Pancreas (tissue), 10 donors: ENCODE measurements at places on chromosomes 11 and 22.

- no peak overlapping the region for H3K27ac ChIP-seq
- DNase-seq: no peak
- no peaks in the 10 kb centered on the region for H3K36me3 ChIP-seq
- no peaks in the 10 kb centered on the region for H3K27me3 ChIP-seq
- H3K4me3 ChIP-seq: no peak overlapping the region
Measured at GRCh38 chr11:3977078-3977477, 117.5 kb upstream of the RRM1 start.

- H3K4me3 ChIP-seq: no peak overlapping the region
- no peak for DNase-seq
- no peaks in the 10 kb centered on the region for H3K36me3 ChIP-seq
- H3K27me3 ChIP-seq: no peaks in the 10 kb centered on the region
- no peak overlapping the region for H3K27ac ChIP-seq
- no peaks in the 10 kb centered on the region for H3K4me1 ChIP-seq
Measured at GRCh38 chr11:91173701-91174100, 950.9 kb upstream of the CHORDC1 start.

- H3K27me3 ChIP-seq: no peaks in the 10 kb centered on the region
- H3K36me3 ChIP-seq: no peaks in the 10 kb centered on the region
- no peak overlapping the region for H3K4me3 ChIP-seq
- H3K4me1 ChIP-seq: peaks cover 19% of the 10 kb centered on the region
Measured at GRCh38 chr22:41106122-41106968, 14.0 kb downstream of the EP300 start.

DNA sequence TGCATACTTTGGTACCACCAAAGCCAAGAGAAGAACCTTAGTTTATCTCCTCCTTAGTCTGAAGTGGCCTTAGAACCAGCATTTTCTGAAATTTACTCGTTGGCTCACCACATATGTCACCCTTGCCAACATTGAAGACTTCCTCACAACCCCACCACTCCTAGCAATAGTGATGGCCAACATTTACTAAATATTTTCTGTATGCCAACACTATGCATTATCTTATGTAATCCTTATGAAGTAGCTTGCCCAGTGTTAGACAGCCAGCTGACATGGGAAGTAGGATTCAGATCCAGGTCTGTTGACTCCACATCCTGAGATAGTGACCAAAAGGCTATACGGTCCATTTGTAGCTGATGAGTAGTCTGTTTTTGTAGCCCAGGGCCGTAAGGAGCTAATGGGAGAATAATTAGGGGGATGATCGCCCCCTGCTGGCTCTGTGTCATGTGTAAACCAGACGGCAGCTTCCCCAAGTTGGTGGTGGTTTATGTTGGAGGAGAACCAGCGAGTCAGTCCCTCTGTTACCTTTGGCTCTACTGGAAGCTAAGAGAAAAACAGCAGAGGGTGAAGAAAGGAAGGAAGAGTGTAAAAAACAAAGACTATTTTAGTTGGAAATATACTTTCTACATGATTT lies 120.5 kb upstream of the RASSF10 start:
- no peak overlapping the region for H3K27ac ChIP-seq
- no peaks in the 10 kb centered on the region for H3K27me3 ChIP-seq
- no peak overlapping the region for H3K4me3 ChIP-seq

- peak; percentile 34 for DNase-seq
- no peak overlapping the region for H3K4me3 ChIP-seq
- H3K4me1 ChIP-seq: no peaks in the 10 kb centered on the region
Measured at GRCh38 chr22:49372111-49372529, 455.6 kb downstream of the BRD1 start.

DNA sequence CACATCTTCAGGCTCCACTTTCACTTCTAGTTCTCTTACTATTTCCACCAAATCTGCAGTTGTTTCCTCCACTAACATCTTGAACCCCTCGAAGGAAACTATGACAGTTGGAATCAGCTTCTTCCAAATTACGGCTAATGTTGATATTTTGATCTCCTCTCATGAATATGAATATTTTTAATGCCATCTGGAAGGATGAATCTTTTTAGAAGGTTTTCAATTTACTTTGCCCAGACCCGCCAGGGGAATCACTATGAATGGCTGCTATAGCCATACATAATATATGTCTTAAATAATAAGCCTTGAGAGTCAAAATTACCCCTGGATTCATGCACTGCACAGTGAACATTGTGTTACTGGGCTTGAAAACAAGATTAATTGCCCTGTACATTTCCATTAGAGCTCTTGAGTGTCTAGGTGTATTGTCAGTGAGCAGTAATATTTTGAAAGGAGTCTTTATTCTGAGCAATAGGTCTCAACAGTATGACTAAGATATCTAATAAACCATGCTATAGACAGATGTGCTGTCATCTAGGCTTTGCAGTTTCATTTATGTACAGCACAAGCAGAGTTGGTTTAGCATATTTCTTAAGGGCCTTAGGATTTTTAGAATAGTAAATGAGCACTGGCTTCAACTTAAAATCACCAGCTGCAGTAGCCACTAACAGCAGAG lies 48.3 kb upstream of the LRRC55 start:
- H3K27ac ChIP-seq: no peak overlapping the region
- H3K27me3 ChIP-seq: no peaks in the 10 kb centered on the region
- DNase-seq: no peak
- no peak overlapping the region for H3K4me3 ChIP-seq
- H3K4me1 ChIP-seq: no peaks in the 10 kb centered on the region

DNA sequence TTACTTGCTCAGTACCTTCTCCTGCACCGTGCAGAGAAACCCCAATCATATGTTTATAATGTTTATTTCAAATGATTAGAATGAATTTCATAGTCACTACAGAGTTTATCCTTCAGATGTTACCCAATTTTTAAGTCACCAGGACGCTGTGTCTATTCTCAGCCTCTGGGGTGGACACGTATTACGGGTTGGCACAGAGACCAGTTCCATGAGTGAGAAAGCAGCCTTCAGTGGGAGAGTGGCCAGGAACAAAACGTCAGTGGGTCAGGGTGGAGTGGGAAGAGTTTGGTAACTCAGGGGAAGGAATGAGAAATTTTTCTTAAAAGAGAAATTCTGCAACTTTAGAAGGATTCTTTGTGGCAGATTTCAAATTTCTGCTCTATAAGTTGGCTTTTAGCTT lies 77.1 kb upstream of the MTMR2 start:
- peak overlapping the region; percentile 70 for H3K27ac ChIP-seq
- no peak overlapping the region for H3K4me3 ChIP-seq
- H3K4me1 ChIP-seq: no peaks in the 10 kb centered on the region
- no peaks in the 10 kb centered on the region for H3K27me3 ChIP-seq

DNA sequence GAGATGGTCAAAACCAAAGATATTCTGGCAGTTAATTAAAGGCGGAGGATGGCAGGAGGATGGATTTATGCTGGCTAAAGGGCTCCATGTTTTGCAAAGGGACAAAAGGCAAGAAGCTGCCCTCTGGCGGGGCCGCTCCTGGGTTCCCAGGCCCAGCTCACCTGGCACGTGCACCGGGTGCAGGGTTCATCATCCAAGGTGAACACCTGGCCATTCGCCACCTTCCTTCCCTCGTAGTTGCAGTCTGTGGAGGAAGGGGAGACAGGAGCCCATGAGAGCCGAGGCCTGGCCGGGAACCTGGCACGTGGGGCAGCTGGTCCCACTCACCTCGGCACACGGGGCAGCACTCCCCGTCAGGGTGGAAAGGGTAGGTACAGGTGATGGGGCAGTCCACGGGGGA lies 23.8 kb downstream of the PGA5 start:
- H3K27ac ChIP-seq: no peak overlapping the region
- no peaks in the 10 kb centered on the region for H3K4me1 ChIP-seq
- H3K4me3 ChIP-seq: no peak overlapping the region
- DNase-seq: no peak
- H3K27me3 ChIP-seq: no peaks in the 10 kb centered on the region

DNA sequence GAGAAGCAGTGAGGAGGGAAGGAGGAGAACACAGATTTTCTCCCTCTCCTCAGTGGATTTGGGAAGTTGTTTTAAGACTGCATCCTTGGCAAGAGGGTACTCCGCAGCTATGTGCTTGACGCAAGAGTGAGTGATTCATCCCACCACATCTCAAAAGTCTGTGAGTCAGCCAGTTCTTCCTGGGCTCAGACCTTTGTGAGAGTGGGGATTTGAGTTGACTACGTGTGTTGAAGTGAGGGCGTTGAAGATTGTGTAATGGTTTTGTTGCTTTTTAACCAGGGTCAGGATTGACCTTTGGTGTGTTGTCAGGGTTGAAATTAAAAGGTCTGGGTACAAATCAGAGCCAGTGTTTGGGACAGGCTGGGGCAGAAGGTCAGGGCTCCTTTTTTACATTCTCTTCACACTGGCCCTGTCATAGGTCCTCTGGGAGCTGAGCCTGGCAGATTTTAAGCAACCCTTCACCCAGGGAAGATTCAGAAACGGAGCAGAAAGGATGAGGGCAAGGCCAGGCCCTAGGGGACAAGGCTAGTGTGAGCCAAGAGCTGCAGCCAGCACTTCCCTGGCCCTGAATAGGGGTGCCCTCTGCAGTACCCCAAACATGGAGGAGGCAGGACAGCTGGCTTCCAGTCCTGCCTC lies 4.2 kb upstream of the C11orf86 start:
- peak overlapping the region; percentile 41 for H3K27ac ChIP-seq
- no peak overlapping the region for H3K4me3 ChIP-seq
- H3K36me3 ChIP-seq: no peaks in the 10 kb centered on the region
- DNase-seq: no peak
- H3K27me3 ChIP-seq: no peaks in the 10 kb centered on the region

DNA sequence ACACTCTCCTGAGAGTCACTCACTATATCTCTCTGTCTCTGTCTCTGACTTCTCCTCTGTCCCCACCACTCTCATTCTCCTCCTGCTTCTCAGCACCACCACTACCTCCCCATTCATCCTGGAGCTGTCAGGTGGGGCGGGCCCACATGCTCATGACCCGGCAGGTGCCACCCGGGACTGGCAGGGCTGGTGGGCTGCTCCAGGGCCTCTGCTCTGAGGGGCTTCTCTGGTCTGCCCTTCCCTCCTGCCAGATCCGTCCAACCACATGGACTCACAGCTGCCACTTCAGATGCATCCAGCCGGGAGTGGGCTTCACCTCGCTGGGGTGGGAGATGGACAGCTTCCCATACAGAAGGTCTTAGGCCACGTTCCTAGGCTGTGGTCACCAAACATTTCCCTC lies 4.8 kb upstream of the EMID1 start:
- no peak for DNase-seq
- no peaks in the 10 kb centered on the region for H3K4me1 ChIP-seq
- H3K27me3 ChIP-seq: no peaks in the 10 kb centered on the region

- no peaks in the 10 kb centered on the region for H3K27me3 ChIP-seq
- no peak overlapping the region for H3K27ac ChIP-seq
- no peaks in the 10 kb centered on the region for H3K36me3 ChIP-seq
Measured at GRCh38 chr11:73965076-73965763, 14.4 kb downstream of the DNAJB13 start.

DNA sequence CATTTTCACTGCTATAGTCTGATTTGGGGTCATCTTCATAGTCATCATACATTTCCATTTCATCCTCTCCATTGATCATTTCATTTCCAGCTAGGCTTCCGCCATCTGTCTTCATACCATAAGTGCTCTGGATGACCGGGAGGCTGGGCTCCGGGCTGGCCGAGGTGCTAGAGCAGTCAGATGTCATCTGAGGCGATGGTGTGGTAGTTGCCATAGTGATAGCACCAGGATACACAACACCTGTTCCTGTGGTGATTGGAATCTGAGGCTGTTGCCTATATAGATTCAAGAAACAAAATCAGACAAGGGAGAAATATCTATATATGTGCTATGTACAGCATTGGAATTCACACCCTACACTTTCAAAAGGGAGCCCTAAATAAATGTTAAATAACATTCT lies 383.5 kb downstream of the SOX6 start:
- H3K27ac ChIP-seq: no peak overlapping the region
- H3K4me1 ChIP-seq: no peaks in the 10 kb centered on the region
- no peaks in the 10 kb centered on the region for H3K36me3 ChIP-seq
- DNase-seq: no peak
- H3K4me3 ChIP-seq: no peak overlapping the region
- H3K27me3 ChIP-seq: no peaks in the 10 kb centered on the region

DNA sequence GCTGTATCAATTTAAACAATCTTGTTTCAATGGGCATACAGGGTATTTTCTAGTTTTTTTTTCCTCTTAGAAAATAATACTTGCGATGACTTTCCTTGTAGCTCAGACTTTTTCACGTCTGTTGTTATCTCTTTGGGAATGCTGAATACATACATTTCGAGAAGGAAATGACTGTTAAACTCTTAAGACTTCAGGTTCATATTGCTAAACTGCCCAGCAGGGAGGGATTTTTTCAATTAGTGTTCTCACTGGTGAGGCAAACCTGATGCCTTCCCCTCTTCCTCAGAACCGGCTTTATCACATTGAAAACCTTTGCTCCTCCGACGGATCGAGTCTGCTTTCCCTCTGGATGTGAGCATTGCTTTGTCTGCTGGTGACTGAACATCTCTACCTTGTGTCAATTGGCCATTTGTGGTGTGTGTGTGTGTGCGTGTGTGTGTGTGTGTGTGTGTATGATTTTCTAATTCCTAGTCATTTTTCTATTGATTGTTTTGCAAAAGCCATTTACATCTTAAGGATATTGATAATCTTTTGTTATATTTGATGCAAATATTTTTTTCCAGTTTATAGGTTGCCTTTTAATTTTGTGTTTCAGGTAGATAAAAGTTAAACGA lies 6.6 kb downstream of the NEAT1 start:
- H3K4me1 ChIP-seq: peaks cover 16% of the 10 kb centered on the region
- no peaks in the 10 kb centered on the region for H3K27me3 ChIP-seq
- H3K27ac ChIP-seq: no peak overlapping the region
- DNase-seq: no peak

GRCh38 chr11:93903989-93904388 lies 53.6 kb upstream of the VSTM5 start:
- H3K36me3 ChIP-seq: no peaks in the 10 kb centered on the region
- H3K4me1 ChIP-seq: no peaks in the 10 kb centered on the region
- no peak overlapping the region for H3K27ac ChIP-seq
- H3K4me3 ChIP-seq: no peak overlapping the region
- no peaks in the 10 kb centered on the region for H3K27me3 ChIP-seq

- no peaks in the 10 kb centered on the region for H3K27me3 ChIP-seq
- peaks cover 10% of the 10 kb centered on the region for H3K4me1 ChIP-seq
- H3K27ac ChIP-seq: no peak overlapping the region
- no peaks in the 10 kb centered on the region for H3K36me3 ChIP-seq
Measured at GRCh38 chr22:27507935-27508526, 293.5 kb downstream of the MN1 start.

DNA sequence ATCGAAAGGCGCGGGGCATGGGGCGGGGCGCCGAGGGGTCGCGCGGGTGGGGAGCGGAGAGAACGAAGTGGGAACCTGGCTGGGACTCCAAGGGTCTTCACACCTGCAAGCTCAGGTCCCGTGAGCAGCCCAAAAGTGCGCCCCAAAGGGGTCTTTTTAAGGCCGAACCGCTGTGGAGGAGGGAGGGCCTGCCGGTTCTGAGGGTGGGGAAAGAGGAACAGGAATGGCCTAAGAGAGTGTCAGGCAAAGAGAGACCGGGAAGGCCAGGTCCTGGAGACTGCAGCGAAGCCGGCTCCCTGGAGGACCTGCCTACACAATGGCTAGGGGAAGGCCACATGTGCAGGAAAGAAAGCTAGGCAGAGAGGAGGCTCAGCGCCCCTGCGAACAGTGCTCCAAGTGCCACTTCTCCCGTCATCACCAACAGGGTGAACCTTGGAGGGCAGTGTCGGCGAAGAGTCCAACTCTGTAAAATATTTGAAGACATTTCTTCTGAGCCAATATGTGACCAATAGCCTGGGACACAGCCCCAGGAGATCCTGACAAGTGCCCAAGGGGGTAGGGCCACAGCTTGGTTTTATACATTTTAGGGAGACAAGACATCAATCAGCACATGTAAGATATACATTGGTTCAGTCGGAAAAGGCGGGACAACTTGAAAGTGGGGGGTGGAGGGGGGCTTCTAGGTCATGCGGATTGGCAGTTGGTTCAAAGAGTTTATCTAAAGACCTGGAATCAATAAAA lies 710 bp upstream of the DGCR2 start:
- H3K27me3 ChIP-seq: no peaks in the 10 kb centered on the region
- peak overlapping the region; percentile 21 for H3K4me3 ChIP-seq
- peak overlapping the region; percentile 36 for H3K27ac ChIP-seq
- H3K4me1 ChIP-seq: peaks cover 13% of the 10 kb centered on the region
- no peak for DNase-seq
- H3K36me3 ChIP-seq: no peaks in the 10 kb centered on the region
